Activated gamma-delta T cell treated with Interleukin-2 at 50 U/mL for 16 hours (primary cell): ENCODE measurements at places on chromosomes 3 and 15.

- DNase-seq, result no peak
These were observed 107.1 kb upstream of the PHLDB2 start for GRCh38 chr3:111751961-111752360.

GRCh38 chr3:129824926-129825541, 68.5 kb downstream of the TMCC1 start:
- peak; percentile 42 for DNase-seq

DNA sequence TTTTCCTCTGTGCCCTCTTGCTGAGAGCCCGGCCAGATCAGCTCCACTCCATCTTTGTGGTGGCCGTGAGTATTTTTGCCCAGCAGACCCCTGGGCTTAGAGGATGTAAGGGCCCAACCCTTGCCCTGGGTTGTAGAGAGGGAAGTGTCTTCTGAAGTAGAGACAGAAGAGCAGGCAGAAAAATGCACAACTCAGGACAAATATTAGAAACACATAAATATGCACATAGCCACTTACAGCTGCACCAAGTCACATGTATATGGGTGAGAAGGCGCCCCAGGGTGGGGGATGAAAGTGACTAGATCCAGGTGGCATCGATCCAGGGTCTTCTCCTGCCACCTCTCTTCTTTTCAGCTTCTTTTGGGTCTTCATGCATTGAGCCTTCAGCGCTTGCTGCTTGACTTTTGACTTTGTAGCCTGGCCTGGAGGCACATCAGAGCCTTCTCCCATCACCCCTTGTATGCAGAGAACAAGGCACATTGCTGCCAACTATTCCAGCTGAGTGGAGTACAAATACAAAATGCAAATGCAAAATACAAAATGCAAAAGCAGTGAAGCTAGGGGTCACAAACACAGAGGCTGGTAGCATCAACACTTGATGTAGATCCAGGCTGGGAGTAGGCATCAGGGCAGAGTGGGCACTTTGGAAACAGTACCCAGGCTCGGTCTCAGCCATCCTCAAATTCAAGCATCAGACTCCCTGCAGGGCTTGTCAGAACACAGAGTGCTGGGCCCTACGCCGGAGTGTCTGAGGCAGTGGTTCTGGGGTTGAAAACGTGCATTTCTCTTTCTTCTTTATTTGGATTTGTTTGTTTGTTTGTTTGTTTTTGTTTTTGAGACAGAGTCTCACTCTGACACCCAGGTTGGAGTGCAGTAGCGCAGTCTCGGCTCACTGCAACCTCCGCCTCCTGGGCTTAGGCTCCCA, 133.0 kb downstream of the ASB7 start:
- no peak for DNase-seq

GRCh38 chr3:43960448-43960840, 269.7 kb downstream of the ABHD5 start:
- DNase-seq, result no peak

DNA sequence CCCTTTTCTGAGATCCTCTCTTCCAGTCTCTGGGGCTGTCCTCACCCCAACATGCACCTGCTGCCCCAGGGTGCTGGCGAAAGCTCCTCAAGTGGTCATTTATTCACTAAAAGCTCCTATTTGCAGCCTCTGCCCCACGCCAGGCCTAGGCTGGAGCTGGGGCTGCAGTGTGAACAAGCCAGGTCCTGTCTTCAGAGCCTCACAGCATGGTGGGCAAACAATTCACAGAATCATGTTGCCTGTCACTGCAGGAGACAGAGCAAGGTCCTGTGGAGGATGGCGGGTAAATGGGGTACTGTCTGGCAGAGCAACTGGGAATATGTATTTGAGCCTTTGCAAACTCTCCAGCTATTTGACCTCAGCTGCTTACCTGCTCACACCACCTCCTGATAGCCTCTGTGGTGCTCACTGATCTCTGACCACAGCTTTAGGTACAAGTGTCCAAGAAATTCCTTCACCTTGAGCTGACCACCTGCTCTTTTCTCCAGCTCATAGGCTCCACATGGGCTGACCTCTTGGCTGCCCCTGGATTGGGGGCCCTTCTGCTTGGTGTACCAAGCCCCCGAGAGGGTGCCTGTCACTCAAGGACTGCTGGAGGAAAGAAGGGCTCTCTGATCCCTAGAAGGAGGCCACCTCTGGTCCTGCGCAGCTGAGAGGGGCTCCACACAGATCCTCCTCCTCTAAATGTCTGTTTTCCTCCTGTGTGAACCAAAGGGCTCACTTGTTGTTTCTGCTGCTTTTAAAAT, 35.6 kb downstream of the AMOTL2 start:
- no peak for DNase-seq

DNA sequence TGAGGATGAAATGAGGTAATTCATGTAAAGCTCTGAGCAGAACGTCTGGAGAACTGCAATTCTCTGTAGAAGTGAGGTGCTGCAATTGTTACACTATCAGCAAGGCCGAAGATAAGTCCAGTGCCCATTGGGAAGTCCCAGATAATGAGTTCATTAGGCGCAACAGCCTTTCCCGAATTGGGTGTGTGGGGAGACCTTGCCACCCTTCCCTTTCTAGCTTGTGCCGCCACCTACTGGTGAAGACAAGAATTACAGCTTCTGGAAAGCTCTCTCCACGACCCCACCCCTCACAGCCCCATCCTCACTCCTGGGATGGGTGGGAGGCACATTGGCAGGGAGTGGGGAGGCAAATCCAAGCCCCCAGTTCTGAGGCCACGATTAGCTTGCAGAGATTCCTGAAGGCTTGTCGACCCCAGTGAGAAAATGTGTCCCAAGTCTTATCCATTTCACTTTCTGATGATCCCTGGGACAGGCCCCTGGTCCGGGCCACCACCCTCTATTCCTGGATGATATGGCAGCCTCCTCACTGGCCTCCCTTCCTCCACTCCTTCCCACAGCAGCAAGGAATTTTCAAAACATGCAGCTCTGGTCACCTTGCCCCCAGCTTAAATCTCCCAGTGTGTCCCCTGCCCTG, 36.4 kb downstream of the FAM3D start:
- DNase-seq, result peak; percentile 53

- DNase-seq, result no peak
These were observed 59.2 kb downstream of the UACA start for GRCh38 chr15:70704166-70704565.

- no peak for DNase-seq
These were observed 522.8 kb downstream of the NLGN1 start for GRCh38 chr3:173920386-173920785.

- no peak for DNase-seq
These were observed 165.1 kb upstream of the ATP10A start for GRCh38 chr15:26028086-26028740.

- DNase-seq, result no peak
These were observed 106.9 kb upstream of the THSD4 start for GRCh38 chr15:71008250-71008870.

DNA sequence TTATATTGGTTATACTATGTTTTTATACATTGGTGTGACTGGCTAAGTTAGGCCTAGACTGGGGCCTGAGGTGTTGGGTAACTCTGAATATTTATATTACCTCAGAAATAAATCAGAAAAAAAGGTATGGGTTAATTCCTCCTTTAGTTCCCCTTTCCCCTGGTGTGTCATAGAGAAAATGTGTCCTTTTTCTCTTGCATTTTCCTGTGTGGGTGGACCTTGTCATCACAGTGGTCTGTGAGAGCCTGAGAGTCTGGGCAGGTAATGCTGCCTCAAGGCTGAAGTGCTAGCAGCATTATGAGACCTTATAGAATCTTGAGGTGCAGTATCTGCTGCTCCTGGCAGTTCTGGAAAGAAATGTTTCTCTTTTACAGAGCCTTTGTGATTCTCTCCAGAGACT, 69.7 kb downstream of the PCOLCE2 start:
- no peak for DNase-seq

DNA sequence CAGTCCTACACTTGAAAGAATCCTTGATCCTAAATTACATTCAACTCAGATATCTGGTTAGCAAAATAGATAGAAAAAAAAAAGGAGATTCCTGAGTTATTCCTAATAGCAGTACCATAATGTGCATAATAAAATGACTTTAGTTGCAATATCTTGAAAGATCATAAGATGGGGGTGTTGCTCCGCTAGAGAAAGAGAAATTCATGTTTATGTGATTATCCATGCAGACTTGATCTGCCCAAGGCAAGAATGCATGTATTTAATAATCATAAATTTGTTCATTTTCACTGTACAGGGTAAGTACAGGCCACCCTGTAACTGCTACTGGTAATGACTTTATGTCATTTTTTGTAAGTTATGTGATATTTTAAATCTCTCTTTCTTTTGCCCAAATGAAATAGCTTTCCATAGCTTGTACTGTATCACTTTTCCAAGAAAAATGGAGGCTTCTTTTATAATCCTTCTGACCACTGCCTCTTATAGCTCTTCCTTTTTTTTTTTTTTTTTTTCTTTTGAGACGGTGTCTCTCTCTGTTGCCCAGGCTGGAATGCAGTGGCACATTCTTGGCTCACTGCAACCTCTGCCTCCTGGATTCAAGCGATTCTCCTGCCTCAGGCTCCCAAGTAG, 84.6 kb downstream of the HCN4 start:
- DNase-seq, result no peak

GRCh38 chr3:160792540-160792939, 36.5 kb downstream of the PPM1L start:
- DNase-seq, result no peak

DNA sequence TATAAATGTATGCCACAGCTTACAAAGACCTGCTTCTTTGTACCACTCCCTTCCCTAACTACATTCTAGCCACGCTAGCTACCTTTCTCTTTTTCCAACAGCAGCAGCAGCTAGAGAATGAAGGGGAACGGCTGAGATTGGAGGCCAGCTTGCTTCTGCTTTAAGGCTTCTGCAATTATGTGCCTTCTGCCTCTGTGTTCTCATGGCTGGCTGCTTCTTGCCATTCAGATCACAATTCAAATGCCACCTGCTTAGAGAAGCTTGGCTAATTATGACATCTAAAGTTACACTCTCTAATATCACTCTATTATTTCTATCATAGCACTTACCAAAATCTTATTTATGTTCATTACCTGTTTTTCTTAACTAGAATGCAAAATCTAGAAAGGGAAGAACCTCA, 95.2 kb downstream of the RYK start:
- DNase-seq, result no peak

GRCh38 chr3:183779896-183780465, 45.4 kb downstream of the MAP6D1 start:
- no peak for DNase-seq

DNA sequence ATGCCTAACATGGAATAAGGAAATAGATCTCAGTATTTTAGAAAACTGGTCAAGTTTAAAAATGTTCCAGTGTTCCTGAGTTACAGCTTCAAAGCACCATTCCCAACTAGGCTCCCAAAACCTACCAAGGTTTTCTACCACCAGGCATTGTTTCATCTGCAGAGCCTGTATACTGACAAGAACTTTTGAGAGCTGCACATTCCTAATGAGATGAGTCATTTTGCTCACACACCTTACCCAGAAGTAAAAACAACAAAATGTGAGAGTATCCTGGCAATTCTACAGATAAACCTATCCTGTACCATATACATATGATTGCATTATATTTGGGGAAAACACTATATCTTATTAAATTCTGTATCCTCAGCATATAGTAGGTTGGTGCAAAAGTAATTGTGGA, 90.7 kb downstream of the ATP8B4 start:
- DNase-seq, result no peak

DNA sequence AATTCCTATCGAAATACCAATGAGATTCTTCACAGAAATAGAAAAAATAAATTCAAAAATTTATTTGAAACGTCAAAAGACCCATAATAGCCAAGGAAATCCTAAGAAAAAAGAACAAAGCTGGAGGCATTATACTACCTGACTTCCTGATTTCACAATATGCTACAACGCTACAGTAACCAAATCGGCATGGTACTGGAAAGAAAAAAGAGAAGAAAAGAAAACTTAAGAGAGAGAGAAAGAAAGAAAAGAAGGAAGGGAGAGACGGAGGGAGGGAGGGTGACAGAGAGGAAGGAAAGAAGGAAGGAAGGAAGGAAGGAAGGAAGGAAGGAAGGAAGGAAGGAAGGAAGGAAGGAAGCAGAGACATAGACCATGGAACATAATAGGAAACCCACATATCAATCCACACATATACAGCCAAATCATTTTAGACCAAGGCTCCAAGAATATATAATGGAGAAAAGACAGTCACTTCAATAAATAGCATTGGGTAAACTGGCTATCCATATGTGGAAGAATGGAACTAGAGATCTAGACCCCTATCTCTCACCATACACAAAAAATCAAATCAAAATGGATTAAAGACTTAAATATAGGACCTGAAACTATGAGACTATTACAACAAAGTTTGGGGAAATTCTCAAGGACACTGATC, 118.6 kb upstream of the CNTN4 start:
- no peak for DNase-seq

- DNase-seq, result no peak
These were observed 46.8 kb downstream of the ITGB5 start for GRCh38 chr3:124840331-124840730.

- no peak for DNase-seq
These were observed 530.2 kb downstream of the SOX2 start for GRCh38 chr3:182241766-182242488.

DNA sequence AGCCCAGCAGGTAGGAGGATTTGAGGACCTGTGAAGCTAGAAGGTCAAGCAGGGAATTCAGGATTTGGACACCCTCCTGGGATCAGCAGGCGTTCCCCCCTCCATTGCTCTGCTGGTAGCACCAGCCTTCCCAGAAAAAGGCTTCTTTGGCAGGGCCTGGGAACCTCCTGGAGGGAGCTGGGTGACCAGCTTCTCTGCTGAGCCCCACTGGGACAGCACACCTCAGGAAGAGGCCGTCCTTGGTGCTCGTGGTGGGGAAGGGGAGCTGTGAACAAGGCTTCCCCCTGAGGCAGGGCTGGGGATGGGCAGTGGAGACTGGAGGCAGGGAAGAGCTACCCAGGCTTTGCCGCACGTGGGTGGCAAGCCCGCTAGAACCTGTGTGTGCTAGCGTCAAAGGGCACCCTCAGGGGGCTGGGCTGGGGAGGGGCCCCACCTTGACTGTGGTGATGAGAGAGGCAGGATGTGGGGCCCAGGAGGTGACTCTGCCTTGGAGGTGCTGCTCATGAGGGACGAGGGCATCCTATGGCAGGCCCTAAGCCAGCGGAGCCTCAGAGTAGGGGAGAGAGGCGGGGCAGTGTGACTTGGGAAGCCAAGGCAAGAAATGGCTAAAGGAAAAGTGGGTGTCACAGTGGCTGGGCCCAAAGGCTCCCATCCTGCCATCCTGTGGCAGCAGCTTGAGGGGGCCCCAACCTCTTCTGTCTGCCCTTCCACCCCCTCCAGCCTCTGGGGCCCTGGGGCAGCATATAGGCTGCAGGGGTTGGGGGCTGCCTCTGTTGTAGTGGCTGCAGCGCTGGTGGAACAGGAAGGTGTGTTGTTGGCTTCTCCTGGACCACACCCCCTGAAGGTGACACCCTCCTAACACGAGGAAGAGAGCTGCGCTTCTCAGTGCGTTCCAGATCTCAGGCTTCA, 20.7 kb downstream of the KLF13 start:
- DNase-seq, result peak; percentile 87
